NCI-H187 treated with DMSO at 0.1 percent for 48 hours (cell line): ENCODE measurements at places on chromosomes 7 and 10.

- DNase-seq = no peak
Measured at GRCh38 chr7:105583061-105583460, 1.8 kb upstream of the EFCAB10 start.

DNA sequence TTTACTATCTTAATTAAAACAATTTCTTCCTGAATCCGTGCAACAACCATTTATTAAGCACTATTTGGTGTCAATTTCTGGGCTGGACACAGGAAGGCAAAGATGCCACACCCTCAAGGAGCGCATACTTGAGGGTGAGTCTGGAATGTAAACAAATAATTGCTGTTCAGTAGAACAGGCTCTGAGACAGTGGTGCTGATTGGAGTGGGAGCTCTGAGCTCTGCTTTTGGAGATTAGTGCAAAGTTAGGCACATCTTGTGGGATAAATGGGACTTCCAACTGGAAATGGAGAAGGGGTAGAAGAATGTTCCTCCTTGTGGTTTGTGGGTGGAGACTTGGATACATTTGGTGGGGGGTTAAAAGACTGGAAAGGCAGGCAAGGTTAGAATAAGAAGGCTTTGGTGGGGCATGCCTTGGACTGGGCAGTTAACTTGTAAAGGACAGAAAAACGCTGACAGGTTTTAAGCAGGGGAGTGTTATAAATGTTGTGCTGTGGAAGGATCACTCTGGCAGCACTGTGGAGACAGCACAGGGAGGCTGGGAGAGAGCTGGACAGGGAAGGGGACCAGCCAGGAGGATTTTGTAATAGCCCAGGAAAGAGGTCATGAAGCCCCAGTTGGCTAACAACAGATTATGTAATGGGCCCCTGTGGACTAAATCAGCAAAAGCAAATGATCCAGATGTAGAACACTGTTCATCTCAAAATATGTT lies 80.7 kb downstream of the ZNF365 start:
- DNase-seq = no peak

GRCh38 chr7:142320883-142321282 lies 63.0 kb upstream of the PRSS58 start:
- DNase-seq = no peak

GRCh38 chr7:19023477-19023876 lies 94.0 kb downstream of the TWIST1 start:
- no peak for DNase-seq

DNA sequence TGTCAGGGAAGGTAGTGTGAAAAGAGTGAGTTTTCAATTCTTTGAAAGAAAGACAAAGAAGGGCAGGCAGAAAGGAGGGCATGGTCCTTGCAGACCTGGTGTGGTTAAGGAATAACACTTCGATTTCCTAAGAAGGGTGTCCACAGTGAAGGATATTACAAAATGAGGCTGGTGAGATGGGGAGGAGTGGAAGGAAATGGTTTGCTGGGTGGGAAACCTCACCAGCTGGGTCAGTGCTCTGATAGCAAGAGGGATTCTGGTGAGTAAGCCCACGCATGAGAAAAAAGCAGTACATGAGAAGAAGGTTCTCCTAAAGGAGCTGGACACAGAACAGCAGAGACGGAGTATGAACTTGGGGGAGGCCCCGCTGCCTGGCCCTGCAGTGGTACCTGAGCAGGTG lies 230.6 kb upstream of the PLXNA4 start:
- no peak for DNase-seq
